ENCODE measurements at places on chromosomes 5 and 9.

DNA sequence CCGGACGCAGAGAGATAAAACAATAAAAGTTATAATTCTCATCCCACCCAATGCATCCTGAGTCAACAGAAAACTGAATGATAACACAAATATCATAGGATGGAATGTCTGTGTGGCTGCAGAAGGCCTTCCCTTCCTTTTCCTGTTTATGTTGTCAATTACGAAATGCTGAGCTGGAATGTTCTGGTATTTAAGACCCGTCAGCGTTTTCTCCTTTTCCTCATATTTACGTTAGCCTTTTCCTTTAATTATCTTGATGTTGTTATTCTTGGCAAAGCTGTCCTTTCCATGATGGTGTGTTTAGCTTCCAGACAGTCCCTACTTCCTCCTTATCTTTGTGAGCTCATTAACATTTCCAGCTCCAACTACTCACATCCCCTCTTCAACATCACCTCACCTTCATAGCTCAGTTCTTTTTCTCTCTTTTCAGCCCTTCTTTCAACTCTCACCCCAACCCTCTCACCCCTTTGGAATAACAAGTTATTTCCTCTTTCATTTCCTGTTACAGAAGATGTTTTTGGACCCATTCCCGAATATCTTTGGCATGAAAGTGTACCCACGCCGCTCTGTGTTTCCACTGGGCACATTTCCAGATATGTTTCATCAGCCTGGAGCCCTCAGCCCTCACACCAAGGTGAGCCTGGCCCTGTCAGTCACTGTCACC, 221.6 kb downstream of the NR2F1-AS1 start:
- no peak for DNase-seq

- no peak for DNase-seq
Measured at GRCh38 chr9:93099551-93100275, 3.7 kb downstream of the CARD19 start.

DNA sequence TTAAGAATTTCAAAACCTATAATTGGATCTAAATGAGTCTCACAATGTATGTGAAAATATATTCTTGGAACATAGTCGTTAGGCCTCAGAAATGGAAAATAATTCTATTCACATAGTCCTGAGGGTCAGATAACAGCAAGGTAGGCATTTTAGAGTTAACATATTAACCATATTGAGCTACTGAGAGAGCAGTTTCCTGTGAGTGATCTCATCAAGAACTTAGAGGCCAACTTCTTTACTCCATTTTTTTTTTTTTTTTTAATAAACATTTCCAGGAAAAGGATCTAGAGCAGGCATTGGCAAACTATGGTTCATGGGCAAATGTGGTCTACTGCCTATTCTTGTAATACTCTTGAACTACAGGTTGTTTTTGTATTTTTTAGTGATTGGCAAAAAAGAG, 26.6 kb downstream of the RAB24 start:
- DNase-seq: no peak

DNA sequence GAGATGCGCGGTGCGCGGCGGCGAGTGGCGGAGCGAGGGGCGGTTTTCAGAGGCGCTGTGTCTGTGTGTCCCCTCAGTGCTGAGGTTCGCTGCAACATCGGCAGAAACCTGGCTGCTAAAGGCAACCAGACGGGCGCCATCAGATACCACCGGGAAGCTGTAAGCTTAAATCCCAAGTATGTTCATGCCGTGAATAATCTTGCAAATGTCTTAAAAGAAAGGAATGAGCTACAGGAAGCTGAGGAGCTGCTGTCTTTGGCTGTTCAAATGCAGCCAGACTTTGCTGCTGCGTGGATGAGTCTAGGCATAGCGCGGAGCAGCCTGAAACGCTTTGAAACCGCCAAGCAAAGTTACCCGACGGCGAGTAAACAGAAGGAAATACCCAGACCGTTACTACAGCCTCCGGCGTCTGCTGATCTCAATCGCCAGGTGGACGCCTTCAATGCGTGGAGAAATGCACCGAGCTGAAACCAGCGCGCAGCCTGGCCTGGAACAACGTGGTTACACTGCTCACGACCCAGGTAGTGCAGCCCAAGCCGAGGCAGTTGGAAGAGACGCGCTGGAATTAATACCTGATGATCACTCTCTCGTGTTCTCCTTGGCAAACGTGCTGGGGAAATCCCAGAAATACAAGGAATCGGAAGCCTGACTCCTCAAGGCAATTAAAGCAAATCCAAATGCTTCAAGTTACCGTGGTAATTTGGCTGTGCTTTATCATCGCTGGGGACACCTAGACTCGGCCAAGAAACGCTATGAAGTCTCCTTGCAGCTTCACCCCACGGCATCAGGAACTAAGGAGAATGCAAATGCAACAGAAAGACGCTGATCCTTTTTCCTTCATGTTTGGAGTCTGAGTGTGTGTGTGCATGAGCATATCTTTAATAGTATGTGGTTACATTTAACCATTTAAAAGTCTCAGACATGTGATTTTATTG, 15.9 kb downstream of the OR2V1 start:
- DNase-seq: no peak

DNA sequence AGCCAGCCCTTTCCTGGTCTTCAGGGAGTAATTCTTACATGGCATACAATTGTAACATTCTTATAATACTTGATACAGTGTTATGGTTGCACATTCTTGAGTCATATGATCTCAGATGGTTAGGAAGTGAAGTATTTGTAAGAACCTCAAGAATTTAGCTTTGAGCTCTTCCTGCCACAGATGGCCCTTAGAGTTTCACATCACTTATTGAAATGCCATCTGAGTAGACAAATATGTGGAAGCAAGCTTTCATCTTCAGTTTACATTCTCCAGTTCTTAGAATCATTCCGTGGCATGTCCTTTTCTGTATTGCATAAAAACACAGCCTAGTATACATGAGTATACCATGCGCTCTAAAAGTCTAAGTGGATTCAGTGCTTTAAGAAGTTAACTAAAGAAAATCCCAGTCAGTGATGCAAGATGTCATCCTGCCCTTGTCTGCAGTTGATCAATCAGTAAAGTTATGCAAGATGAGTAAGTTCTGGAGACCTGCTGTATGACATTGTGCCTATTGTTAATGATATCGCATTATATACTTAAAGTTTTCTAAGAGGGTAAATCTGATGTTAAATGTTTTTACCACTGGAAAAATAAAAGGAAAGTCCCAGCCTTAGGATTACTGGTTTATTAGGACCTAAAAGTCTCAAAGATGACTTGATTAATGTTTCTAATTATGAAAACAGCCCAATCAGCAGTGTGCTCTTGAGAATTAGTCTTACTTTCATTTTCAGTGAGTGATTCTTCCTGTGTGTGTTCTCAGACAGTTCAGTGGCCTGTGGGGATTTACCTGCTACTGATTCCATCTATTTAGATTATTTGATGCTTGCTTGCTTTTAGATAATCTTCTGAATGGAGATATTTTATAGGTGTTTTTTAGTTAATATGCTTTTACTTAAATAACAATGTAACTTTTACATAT, 29.4 kb downstream of the RHOBTB3 start:
- peak; percentile 66 for DNase-seq

GRCh38 chr5:16663840-16664239, 47.0 kb upstream of the RETREG1 start:
- no peak for DNase-seq

- no peak for DNase-seq
Measured at GRCh38 chr5:52771343-52772039, 16.2 kb upstream of the ITGA1 start.

- no peak for DNase-seq
Measured at GRCh38 chr5:58135571-58136335, 324.1 kb downstream of the PLK2 start.

DNA sequence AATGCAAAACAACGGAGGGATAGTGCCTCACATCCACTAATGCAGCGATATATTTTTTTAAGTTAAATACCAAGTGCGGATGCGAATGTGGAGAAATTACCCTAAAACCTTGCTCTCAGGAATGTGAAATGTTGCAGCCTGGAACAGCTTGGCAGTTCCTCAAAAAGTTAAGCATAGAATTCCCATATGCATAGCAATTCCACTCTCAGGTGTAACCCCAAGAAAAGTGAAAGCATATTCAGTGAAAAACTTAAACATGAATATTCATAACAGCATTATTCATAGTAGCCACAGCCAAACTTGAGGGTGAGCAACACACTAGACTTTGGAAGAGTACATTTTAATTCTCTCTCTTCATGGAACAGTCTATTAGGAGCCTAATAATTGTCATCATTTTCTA, 83.2 kb upstream of the ICE1 start:
- no peak for DNase-seq

DNA sequence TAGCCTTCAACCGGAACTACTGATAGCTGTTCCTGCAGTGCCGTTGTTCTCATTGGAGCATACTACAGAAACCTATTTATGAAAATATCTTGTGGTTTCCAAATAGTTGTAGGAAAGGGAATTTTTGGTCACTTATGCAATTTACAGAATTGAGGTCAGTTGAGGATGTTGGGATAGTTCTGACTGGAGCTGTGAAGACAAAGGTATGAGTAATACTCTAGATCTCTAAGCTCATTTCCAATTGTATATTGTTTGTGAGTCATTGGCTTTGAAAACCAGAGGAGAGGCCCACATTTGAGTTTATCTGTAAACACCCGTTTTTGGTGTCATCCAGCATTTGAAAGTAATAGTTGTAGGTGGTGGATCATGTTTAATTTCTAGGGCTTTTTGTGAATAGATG, 561.3 kb upstream of the WWC1 start:
- DNase-seq: no peak

DNA sequence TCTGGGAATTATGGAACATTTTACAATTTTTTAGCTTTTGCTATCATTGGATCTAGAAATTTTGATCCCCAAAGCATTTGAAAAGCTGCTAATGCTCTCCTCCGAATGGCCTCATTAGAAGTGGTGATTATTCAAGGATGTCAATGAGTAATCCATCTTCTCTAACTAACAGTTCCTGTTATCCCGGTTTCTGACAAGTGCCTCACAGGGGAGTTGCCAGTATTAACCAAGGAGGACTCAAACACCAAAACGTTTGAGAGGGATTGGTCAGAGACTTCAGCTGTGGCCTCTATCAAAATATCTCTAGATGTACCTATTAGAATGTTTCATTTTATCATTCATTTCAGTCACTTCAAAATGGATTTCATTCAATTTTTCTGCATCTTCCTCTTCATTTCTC, 208.3 kb upstream of the ITGA1 start:
- no peak for DNase-seq

GRCh38 chr5:117954331-117954730, 1034.0 kb downstream of the DTWD2 start:
- no peak for DNase-seq

Data from SIG-M5 (cell line).